ENCODE measurements at places on chromosomes 7 and 10. TPM values are rescaled to one million over a fixed set of nuclear protein-coding genes. Genes with fewer than 3 reads are reported as not detected.

ADRA2A gene
- under 0.01 TPM for total RNA-seq

CALML5 gene
- not detected for total RNA-seq

ASZ1 gene
- total RNA-seq, result not detected

TRPV5 gene
- not detected for total RNA-seq

NODAL gene
- total RNA-seq, result not detected

CH25H gene
- 1.4 TPM for total RNA-seq

HYCC1 gene
- total RNA-seq, result 123 TPM

HTR7 gene
- total RNA-seq, result 8.2 TPM

MACROH2A2 gene
- 2.9 TPM for total RNA-seq

All from regular cardiac myocyte (primary cell).